ENCODE measurements at places on chromosomes 6 and 20.
A peak's percentile ranks its signal among the peaks of the same experiment; 100 is the strongest.

- no peak for DNase-seq
These were observed 5.4 kb upstream of the RAB44 start for GRCh38 chr6:36692220-36692619.

- DNase-seq = no peak
These were observed 208.3 kb downstream of the TASP1 start for GRCh38 chr20:13430346-13431002.

DNA sequence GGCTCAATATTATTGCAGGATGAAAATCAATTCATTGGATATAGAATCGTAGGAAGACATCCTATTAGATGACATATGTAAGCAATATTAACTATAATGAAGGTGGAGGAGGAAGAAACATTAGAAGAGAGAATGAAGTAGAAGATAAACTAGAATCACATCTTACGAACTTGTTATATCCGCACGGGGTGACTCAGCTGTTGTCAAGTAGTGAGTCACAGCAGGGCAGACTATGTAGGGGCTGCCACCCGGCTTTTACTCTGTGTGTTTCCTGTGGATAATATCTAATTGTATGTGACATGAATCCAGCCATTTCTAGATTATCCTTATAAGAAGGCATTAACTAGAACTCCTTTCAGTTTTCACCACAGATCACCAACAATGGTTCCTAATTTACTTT lies 520.2 kb downstream of the DOK5 start:
- no peak for DNase-seq

- no peak for DNase-seq
These were observed 658.2 kb downstream of the PTPRT start for GRCh38 chr20:42531508-42531961.

DNA sequence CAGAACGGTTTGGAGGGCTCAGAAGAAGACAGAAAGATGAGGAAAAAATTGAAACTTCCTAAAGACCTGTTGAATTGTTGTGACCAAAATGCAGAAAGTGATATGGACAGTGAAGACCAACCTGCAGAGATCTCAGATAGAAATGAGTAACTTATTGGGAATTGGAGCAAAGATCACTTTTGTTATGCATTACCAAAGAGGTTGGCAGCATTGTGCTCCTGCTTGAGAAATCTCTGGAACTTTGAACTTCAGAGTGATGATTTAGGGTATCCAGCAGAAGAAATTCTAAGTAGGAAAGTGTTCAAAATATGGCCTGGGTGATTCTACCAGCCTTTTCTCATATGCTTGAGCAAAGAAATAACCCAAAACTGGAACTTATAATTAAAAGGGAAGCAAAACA lies 136.0 kb downstream of the GJA1 start:
- DNase-seq = no peak

- DNase-seq = no peak
These were observed 8.0 kb upstream of the EPPIN start for GRCh38 chr20:45555198-45555597.

DNA sequence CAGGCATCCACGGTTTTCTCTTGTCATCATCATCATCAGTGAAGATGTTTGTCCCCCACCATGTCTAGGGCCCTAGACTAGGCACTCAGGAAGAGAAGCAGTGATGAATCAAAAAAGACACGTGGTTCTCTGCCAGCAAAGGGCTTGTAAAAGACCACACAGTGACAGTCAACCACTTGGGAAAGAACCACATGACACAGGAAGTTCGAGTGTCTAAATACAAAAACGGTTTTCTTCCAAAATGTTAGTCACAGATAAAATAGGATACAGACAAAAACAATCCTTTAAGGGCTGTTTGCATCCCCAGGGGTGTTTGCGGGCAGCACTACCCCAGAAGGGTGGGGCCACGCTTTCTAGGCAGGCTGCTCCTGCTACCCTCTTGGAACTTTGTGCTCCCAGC lies 356.8 kb upstream of the AGPAT4 start:
- DNase-seq = no peak

- DNase-seq = no peak
These were observed 31.9 kb downstream of the CHMP4B start for GRCh38 chr20:33843050-33843449.

DNA sequence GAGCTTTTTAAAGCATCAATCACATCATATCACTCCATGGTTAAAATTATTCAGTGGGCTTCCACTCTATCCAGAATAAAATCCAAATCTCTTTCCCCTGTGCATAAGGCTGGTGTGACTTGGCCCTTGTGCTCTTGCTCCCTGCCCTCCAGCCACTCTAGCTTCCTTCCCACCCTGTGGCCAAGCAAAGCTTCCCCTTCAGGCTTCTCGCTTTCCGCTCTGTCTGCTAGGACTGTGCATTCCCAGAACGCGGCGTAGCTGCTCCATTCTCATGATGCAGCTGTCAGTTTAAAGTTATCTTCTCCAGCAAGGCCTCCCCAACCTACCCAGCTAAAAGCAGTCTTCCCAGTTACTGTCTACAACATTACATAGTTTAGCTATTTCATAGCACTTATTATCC lies 19.4 kb upstream of the KCNK16 start:
- no peak for DNase-seq

- DNase-seq = peak; percentile 85
These were observed 144.1 kb downstream of the SMAP1 start for GRCh38 chr6:70811788-70812187.

All from cardiac fibroblast (primary cell).